ENCODE measurements at places on chromosomes 4 and X.

DNA sequence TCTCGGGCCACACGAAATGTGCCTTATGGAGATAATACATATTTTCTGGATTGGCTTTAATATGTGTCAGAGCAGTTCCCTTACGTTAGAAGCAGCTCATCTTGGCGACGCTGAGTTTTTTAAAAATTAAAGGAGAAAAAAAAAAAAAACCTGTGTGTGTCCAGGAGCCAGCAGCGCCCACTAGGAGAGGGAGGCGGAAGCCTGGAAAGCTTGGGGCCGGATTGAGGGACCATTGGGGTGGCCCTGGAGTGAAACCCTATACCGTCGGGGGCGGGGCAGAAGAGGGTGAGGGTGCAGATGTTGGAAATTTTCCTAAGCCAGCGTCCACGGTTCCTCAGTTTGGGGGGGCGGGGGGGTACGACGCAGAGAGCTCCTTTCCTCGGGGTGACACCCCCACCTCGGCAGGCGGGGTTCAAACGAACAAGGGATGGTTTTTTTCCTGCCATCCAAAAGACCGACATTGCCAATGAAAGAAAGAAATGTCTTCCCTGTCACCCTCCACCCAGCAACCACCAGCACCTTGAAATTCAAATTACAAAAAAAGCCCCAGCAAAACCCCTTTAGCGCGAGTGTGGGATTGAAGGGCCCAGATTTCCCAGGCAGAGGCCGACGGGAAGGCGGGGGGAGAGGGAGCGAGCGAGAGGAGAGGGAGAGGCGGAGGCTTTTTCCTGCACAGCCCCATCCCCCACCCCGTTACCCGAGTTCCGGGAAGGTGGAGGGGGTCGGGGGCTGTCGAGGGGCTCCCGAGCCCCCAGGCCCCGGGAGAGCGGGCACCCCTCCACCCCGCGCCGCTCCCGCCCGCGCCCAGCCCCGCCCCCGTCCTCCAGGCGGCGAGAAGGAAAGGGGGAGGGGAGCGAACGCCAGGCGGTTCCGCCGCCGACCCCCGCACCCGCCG lies 859 bp downstream of the SMARCA1 start:
- DNase-seq = no peak

DNA sequence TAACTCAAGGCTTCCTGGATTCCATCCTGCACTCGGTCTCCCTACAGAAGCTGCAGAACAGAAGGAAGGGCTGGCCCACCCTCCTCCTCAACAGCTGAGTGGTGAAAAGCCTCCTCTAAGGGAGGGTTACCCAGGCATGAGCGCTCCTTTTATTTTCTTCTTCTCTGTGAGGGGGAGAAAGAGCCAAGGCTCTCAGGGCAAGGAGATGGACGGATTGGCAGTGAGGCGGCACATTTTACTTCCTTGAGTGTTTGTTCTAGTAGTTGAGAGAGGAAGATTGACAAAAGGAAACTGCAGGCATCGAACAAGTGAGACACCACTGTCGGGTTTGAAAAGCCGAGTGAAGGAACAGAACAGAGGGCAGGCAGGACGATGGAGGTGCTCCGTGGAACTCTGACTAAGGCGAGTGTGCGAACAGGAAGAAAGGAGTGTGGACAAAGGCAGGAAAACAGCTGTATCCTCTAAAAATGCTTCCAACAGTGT lies 38.4 kb upstream of the STS start:
- peak; percentile 6 for DNase-seq

GRCh38 chrX:150575419-150575814 lies 7.0 kb downstream of the MTM1 start:
- no peak for DNase-seq

DNA sequence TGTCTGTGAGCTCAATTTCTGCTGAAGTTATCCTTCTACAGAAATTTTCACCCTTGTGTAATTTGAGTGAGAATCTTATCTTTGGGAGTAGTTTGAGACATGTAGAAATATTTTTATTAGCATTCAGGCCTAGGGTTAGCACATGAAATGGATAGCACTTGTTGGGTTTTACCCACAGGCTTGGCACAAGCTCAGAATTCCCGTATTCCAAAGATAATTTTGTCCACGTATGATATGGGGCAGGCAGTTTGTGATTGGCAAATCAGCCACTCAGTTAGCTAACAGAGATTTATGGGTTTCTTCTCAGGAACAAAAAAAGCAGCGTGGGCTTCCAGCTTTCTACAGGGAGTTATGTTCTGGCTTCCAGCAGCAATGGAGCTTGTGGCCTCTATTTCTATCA lies 117.9 kb upstream of the DCAF8L1 start:
- no peak for DNase-seq

DNA sequence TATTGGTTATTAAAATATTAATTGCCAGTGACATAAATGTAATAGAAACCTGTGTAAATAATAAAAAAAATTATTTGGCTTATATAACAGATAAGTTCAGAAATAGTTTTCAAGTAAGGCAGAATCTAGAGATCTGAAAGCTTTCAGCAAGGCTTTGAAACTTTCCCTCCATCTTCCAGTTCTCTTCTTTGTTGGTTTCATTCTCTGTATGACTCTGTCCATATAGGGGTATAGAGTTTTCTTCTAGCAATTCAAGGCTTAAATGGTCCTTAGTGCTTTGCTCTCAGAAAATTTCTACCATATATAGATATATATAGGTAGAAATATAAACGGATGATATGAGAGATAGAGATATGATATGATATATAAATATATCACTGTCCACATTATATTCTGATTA lies 160.5 kb upstream of the GABRA2 start:
- no peak for DNase-seq

DNA sequence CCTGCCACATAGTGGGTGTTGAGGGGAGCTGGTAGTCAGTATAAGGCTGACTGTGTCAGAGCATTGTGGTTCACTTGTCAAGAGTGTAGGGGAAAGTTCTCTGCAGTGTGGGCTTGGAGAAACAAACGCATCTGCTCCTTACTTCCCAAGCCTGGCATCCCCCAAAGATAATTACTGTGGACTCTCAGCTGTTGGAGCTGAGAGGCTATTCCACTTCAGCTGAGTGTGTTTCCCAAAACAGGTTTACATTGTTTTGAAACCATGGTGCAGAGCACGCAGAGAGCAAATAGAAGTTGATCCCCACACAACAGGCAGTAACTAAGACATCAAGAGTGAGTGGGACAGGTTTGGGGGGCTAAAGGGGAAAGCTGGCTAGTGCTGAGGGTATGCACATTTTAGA lies 181.0 kb upstream of the EOLA2 start:
- DNase-seq = no peak

- no peak for DNase-seq
These were observed 231.0 kb upstream of the PCDH10 start for GRCh38 chr4:132918096-132918495.

DNA sequence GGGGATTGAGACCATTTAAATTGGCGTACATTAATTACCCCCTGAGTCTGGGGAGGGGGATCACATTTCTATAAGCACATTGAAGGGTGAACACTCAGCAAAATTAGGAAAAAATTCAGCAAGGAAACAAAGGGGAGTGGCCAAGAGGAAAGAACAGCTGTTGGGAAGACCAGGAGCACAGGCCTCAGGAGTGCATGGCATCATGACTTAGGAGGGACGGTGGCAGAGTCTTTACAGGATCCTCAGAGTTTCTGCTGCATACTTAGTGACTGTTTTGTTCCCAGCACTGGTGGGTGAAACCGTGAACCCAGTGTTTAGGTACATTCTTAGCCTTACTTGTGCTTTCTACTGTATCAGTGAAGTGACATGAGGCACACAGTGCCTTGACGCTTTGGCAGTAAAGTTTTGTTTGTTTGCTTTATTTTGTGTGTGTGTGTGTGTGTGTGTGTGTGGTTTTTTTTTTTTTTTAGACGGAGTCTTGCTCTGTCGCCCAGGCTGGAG lies 121.3 kb downstream of the CBR4 start:
- no peak for DNase-seq

DNA sequence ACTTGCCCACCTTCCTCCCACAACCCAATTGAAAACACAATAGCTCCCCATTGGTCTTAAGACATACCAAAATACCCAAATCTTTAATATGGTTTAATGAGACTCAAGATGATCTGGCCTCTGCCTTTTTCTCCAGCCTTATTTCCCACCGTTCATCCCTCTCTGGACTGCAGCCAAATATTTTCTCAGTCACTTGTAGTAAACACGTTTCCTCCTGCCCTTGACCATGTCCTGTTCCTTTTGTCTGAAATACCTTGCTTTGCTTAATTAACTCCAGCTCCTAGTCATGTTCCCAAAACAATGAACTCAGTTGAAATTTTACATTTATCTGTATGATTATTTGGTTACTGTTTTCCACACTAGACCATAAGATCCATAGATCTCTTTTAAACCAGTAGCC lies 8.4 kb upstream of the NUP54 start:
- DNase-seq = no peak

DNA sequence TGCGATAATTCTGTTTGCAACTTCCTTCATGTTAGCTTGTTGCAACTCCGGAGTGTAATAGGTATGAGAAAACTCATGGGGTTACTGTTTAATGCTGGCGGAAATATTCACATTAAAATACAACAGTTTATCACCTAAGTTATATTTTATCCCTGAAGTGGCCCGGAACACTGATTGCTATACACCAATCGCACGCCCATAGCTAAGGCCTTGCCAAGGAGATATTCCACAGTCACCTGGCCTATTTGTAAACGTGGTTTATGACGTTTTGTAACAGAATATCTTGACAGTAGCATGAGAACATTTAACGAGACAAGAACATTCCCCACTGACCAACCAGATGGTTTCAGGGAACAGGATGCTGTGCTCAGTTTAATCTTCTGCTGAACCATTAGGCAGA lies 23.2 kb upstream of the FAM90A26 start:
- no peak for DNase-seq

DNA sequence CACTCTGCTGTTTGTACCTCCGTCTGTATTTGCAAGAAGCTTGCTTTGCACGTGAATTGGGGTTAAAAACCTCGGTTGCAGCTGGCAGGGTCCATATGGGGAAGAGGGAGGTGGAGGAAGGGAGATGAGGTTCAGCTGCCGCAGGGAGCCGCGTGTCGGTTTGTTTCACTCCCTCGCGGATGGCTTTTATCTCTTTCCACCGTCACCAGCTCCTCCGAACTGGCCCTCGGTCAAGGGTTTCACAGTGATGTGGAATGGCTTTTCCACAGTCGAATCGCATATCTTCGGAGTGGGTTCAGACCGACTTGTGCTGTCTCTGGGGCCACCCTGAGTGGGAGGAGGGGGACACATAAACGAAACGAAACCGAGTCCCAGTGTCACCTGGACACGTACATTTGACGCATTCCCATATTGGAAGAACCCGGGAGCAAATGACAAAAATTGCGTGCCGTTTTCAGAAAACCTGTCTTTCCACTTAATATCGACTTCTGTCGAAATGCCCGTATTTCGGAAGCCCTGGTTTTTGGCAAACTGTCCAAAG lies 929 bp downstream of the ZBTB33 start:
- peak; percentile 24 for DNase-seq
